Renal cortical epithelial cell (primary cell): ENCODE measurements at places on chromosomes 2 and 18. TPM values are rescaled to one million over a fixed set of nuclear protein-coding genes. Genes with fewer than 3 reads are reported as not detected.
A peak's percentile ranks its signal among the peaks of the same experiment; 100 is the strongest.

GRCh38 chr18:13629841-13630715, 96.3 kb downstream of the FAM210A start:
- DNase-seq = peak; percentile 38

DNA sequence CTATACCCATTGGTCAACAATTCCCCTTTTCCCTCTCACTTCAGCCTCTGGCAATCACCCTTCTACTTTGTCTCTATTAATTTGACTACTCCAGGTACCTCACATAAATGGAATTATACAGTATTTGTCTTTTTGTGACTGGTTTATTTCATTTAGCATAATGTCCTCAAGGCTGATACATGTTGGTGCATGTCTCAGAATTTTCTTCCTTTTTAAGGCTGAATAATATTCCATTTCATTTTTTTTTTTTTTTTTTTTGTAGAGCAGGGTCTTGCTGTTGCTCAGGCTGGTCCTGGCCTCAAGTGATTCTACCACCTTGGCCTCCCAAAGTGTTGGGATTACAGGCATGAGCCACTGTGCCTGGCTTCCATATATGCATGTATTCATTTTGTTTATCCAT, 1.9 kb downstream of the FKBP7 start:
- no peak for DNase-seq

The MORN2 gene
- total RNA-seq = 15.3 and 26.4 TPM in 2 replicates

DNA sequence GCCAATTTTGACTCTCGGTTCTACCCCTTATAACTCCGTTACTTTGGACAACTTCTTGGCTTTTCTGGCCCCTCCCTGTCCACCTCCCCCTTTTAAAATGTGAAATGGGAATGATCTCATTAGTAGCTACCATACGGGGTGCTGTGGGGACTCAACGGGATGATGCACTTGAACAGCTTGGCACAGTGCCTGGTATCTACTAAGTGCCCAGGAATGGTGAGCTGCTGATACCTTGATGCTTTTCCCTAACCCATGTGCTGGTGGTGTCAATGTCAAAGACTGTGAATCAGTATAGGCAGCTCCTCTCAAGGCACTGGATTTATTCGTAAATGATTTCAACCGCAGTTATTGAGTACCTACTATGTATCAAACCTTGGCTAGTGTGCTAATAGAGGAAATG, 204.2 kb downstream of the LOXHD1 start:
- DNase-seq = peak; percentile 82

The RAX gene
- not detected in 2 replicates for total RNA-seq
